Ecto neural progenitor cell (in vitro differentiated cells): ENCODE measurements at places on chromosomes 5 and 9.

DNA sequence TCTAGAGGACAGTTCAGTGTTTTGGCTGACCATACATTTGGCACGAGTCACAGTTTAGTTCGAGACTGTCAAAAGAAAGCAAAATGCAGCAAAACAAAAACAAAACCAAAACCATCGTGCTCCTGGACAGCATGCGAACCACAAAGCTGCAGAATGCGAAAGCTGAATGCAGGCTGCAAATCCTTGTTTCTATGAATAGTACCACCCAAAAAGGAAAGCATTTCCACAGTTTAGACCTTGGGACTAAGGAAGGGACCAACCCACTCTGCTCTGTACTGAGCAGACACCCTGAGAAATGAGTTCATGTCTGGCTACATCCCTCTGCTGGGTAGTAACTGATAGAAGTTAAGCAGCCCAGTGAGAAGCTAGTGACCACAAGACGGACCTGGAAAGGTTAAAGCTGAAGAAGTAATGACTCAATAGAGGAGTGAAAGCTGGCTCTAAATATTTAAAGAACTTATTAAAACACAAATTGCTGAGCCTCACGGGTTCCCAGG is 3.9 kb downstream of the GCNT4 start:
- no peak for DNase-seq

GRCh38 chr5:96963267-96963666 is 27.4 kb downstream of the LNPEP start:
- DNase-seq, result no peak

GRCh38 chr5:115559524-115559923 is 14.9 kb upstream of the FEM1C start:
- no peak for DNase-seq

GRCh38 chr9:133641396-133641655 is 5.2 kb downstream of the DBH start:
- DNase-seq, result no peak

GRCh38 chr5:26647781-26648180 is 390.6 kb downstream of the CDH9 start:
- DNase-seq, result no peak

DNA sequence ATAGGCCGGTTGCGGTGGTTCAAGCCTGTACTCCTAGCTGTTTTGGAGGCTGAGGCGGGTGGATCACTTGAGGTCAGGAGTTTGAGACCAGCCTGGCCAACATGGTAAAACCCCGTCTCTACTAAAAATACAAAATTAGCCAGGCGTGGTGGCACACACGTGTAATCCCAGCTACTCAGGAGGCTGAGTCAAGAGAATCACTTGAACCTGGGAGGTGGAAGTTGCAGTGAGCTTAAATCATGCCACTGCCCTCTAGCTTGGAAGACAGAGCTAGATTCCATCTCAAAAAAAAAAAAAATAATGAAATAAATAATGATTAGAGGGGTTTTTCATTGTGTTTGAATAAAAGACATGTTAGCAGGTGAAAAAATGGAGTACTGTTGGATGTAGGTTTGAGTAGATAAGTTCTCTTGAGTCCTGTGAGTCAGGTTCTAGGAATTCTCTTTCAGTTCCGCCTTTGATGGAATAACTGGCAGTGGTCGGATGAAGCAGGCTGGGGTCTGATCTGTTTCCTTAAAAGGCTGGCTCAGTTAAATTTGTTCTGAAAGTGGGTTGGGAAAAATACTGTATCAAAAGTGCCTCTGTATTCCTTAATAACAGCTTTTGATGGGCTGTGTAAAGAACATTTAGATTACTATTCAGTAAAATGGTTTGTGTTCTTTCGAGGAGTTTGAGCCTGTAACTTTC is 73.2 kb downstream of the AOPEP start:
- DNase-seq, result no peak

- no peak for DNase-seq
These were observed 31.5 kb downstream of the CSNK1G3 start for GRCh38 chr5:123543438-123543837.

- DNase-seq, result no peak
These were observed 50.4 kb upstream of the SYNPO start for GRCh38 chr5:150589862-150590601.

DNA sequence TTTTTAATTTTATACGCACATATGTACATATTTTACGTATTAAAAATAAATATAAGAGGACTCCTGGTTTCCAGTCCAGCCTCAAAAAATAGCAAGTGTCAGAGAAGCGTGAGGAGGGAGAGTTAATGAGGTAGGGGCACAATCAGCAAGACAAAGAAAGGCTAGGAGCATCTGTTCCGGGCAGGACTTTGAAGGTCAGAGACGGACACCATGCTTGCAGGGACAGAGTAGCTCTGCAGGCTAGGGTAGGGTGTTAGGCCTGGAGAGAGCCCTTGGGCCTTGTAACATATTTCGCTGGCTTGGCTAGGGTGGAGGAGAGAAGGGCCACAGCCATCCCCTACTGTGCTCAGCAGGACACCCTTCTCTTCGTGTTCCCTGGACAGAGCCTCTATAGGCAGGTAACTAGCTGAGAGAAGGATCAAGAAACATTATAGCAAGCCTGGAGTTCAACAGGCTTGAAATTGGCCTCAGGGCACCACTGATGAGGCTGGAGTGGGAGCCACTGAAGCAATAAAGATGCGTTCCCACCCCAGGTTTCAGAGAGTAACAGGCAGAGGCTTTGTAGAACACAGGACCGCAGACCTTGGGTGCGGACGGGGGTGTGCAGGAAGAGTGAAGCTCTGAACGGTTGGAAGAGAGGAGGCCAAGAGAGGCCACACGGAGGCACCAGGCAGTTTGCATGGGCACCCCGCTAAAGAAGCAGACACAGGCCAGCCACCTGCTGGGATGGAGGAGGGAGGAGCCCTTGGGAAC is 9.7 kb upstream of the IPPK start:
- no peak for DNase-seq

GRCh38 chr9:16683326-16683725 is 187.1 kb downstream of the BNC2 start:
- DNase-seq, result no peak

DNA sequence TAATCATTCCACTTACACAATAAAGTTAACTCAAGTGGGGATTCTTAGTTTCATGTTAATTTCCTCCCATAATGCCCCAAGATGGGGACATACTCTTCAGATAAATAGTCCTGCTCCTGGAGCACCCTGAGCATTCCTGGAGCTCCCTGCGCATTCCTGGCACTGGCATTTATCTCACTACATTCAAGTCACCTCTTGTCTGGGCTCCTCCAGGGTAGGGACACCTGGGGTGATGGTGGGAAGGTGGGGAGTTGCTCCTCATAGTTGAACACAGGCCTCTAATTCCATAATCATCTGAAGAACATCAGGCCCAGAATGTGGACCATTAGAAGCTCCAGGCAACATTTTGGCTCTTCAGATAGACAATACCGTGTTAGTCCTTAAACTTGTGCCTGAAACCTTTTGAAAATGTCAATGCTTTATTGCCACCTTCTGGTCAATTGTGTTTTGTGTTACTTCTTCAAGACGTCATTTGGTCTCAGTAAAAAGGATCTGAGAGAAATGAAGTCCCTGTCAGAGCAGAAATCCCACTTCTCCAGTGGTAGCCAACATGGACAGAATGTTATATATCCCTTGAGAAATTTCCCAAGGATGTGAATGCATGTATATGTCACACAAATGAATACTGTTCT is 14.2 kb upstream of the AGGF1 start:
- DNase-seq, result no peak

DNA sequence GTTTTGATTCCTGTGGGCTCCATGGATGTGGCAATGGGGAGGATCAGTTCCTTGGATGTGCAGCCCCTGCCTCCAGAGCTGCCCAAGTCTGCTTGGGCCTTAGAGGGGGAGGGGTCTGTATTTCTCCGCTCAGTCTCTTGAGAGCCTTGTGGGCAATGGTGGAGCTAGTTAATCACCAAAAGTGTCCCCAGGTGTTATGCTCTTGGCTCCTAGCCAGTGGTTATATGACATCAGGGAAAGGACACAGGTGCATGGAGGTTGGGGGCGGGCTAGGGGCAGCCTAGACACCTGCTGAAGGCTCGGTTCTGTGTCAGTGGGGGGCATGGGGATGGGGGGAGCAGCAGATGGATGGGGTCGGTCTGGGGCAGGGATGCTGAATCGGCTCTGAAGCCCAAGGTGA is 12.4 kb upstream of the ARAP3 start:
- DNase-seq, result no peak
